ENCODE measurements at places on chromosomes 7 and 10.

DNA sequence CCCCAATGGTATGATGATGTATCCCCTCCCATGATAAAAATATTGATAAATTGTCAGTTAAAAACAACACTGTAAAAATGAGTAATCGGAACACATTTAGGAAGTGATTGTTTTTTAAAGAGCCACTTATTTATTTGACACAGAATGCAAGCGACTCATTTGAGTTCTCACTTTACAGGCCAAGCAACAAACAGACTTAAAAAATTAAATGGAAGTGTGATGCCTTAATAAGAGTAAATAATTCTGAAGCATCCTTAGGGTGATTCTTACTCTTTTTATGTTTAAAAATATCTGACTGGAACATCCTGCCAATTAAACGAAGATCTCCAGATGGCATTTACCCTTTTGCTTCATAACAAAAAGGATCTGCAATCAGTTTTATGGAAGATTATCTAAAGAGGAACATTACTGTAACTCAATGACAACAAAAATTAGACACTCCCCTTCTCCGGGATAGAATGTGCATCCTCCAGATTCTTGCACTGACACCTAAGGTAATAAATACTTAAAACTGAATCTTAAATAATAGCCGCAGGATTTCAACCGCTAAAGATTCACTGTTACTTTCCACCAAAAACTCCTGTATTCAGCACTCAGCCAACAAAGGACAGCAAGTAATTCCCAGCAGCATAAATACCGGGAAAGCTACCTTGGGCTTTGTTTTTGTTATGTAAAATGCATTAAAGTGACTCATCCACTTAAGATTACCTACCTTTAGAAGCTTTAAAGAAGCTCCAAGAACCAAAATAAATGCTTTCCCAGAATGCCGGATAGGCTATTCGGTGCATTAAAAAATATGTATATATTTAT, 1.7 kb downstream of the CACNA2D1 start:
- DNase-seq: no peak

GRCh38 chr10:133134411-133135115, 25.5 kb upstream of the KNDC1 start:
- no peak for DNase-seq

- DNase-seq: no peak
These were observed 31.9 kb downstream of the RSBN1L start for GRCh38 chr7:77727936-77728701.

DNA sequence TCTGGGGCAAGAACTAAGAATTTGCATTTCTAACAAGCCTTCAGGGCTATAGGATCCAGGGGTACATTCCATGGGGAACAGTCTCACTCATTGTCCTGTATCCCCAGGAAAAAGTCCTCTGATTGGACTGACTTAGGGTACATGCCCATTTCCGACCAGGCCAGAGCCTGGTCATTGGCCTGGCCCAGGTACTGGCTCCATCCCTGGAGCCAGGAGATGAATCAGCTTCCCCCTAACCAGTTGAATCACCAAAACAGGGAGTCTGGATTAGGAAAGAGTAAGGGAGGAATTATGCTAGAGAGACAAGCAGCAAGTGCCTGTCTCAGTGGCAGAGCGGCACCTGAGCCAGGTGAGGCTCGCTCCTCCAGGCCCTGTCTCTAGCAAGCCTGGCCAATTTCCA, 137.5 kb downstream of the FGFR2 start:
- no peak for DNase-seq

GRCh38 chr7:20407585-20408466, 77.1 kb downstream of the ITGB8 start:
- DNase-seq: peak; percentile 88

DNA sequence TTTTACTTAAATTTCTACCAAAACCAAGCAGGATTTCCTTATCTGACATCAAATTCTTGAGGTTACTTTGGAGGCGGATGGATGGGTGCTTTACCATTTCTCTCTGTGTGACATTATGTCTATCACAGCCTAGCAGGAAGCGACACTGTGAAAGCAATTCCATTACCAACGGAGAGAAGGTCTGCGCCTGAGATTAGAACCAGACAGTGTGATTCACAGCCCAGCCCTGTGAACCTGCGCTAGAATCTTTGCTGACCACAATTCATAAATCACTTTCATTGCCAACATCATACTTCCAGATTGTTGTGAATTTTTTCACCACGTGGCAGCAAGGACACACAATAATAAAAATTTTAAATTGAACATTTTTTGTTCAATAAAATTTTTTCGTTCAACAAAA, 126.5 kb downstream of the CUBN start:
- DNase-seq: no peak

DNA sequence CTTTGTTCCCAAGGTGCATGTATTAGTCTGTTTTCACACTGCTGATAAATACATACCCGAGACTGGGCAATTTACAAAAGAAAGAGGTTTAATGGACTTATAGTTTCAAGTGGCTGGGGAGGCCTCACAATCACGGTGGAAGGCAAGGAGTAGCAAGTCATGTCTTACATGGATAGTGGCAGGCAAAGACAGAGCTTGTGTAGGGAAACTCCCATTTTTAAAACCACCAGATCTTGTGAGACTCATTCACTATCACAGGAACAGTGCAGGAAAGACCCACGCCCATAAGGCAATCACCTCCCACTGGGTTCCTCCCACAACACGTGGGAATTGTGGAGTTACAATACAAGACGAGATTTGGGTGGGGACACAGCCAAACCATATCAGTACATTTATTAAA, 92.9 kb downstream of the PPP1R3C start:
- DNase-seq: no peak

GRCh38 chr10:19767876-19768275, 48.4 kb upstream of the PLXDC2 start:
- DNase-seq: no peak

- DNase-seq: no peak
These were observed 47.2 kb downstream of the PWWP2B start for GRCh38 chr10:132443983-132444876.

DNA sequence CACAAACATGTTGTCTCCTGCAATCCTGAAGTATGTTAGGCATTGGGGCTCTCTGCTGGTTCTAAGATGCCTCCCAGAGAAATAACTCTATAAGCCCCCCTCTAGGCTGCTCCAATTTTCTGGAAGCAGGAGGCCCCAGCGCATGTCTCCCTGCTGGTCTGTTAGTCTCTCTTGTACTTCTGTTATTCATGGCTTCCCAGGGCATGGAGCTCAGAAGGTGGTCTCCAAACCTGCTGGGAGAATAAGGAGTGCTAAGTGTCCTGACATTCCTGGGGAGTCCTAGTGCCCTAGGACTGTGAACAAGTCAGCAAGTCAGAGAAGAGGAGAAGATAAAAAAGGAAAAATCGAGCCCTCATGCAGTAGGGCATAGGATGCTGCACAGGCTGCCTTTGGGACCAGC, 70.5 kb upstream of the EFCAB10 start:
- no peak for DNase-seq

DNA sequence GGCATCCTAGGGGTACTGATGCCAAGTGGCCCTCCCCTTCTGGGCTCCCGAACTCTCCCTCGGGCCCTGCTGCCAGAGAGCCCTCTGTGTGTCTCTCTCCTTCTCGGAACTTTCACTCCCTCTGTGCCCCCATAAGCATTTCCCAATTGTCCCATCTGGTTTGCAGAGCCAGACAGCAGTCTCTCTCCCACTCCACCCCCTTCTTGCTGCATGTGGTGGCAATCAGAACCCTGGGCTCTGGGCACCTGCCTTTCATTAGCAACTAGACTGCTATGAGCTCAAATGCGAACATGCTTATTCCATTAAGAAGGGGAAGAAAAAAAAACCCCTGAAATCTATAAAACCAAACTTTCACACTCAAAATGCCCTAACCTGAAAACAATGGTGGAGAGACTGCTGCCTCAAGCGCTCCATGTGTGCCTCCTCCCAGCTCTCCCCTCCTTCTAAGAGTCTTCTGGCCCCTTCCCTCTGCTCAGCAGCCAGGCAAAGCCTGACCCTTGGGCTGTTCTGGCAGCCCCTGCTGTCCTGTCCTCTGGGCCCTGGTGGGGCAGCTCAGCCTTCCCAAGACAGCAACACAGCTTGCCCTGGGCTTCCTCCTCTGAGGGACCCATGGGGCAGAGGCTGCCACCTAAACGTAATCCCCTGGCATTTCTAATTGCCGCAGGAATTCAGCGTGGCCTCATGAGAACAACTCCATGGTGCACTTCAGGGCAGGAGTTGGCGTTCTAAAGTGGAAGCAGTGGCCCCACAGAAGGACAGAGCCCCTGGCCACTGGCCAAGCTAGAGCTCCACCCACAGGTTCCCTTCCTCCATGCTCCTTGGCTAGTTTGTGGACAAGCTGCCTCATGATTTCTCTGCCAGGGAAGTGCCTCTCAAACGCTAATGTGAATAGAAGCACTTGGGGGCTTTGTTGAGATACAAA, 415.4 kb downstream of the PLXNA4 start:
- DNase-seq: no peak
